Stomach (tissue), 19 donors: ENCODE measurements at places on chromosomes 1 and 21. TPM values are rescaled to one million over a fixed set of nuclear protein-coding genes. Genes with fewer than 3 reads are reported as not detected.

- DNase-seq, result no peak
Measured at GRCh38 chr21:42735944-42736343, 82.5 kb downstream of the PDE9A start.

- peak; percentile 31 for DNase-seq
Measured at GRCh38 chr1:167663002-167663772, 33.2 kb downstream of the RCSD1 start.

- peak; percentile 91 for DNase-seq
Measured at GRCh38 chr1:181630838-181631237, 147.5 kb downstream of the CACNA1E start.

DNA sequence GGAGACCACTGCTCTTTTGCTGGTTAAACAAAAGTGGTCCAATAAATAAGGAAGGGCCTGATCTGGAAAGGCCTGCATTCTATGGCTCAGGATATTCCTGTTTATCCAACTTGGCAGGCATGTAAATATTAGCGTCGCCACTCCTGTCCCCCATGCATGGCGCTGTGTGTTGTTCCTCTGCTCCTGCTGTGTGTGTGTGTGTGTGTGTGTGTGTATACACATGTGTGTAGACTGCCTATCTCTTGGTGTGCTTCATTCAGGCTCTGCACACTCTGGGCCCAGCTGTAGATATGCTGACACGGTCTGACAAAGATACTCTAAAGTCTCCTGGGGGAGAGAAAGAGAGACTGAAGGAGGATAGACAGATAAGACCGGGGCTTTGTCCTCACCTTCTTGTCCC, 6.8 kb downstream of the LMOD1 start:
- no peak for DNase-seq

DNA sequence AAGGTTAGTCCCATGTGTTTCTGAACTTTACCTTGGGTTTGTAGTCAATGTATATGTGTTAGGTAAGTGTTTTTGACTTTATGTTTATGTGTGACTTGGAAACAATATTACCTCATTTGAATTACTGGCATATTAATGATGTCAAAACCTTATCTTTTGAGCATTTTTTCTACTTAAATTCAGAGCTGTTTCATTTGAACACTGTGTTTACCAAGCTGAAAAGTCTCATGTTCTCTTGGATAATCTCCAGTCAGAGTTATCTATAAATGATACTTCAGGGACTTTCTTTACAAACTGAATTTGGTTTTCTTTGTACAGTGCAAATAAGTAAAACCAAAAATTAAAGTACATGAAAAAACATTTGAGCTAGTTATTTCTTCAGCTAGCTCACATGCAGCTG, 30.0 kb downstream of the ADAMTS1 start:
- peak; percentile 41 for DNase-seq

DNA sequence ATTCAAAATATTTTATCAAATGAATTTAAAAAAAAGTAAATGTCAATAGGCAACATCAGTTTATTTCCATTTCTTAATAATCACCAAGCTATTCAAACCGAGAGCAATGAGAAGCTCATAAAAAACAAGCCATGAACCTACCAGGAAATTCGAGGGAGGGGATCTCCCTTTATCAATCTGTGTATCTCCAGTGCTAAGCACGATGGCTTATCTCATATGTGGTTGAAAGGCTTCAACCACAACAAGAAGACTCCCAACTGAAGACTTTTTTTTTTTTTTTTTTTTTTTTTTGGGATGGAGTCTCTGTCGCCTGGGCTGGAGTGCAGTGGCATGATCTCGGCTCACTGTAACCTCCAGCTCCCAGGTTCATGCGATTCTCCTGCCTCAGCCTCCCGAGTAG, 833.3 kb downstream of the USP25 start:
- DNase-seq, result no peak

DNA sequence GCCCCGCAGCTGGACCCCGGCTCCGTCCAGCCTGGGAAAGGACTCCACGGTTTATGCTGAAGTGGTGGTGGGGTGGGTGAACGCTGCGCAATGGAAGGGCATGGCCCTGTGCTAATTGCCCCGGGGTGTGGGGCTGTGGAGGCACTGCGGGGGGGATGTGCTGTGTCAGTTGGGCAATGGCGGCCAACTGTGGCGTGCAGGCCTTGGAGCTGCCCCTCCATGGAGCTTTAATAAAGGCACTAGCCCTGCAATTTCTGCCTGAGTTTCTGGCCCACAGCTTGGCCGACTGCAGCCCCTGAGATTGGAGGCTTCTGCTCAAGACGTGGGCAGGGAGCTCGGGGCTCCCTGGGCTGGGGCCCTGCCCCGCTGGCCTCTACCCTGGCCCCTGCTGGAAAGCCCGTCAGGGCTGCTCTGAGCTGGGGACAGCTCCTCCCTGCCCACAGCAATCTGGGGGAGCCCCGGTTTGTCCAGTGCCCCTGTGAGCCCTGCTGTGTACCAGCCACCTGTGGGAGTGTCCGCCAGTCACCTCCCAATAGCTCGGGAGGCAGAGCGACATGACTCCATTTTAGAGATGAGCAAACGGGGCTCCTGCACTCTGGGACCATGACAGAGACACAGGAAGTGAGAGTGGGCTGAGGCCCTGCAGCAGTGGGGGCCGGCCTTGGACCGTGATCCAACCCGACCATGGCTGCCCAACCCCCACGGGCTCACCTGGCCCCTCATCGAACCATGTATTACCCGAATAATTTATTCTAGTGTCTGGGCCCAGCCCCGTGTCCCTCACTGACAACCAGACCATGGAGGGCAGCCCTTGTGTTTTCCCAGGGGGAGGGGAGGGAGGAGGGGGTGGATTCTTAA, 8.7 kb upstream of the TNFRSF14 start:
- no peak for DNase-seq

DNA sequence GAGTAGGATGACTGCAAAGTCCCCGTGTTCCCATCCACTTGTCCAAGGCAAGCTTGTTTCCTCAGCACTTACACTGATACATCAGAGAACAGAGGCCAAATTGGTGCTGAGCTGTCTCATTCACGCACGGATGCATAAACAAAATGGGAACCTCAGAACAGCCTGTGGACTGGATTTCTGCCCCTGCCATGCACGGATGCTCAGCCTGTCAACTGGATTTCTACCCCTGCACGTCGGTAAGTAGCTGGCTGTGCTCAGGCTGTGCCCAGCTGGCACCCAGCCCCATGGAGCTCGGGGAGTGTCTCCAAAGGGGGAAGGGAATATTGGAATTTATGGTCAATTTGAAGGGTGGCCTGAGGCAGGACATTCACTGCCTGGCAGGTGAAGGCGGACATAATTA, 40.8 kb upstream of the TMPRSS2 start:
- peak; percentile 18 for DNase-seq

DNA sequence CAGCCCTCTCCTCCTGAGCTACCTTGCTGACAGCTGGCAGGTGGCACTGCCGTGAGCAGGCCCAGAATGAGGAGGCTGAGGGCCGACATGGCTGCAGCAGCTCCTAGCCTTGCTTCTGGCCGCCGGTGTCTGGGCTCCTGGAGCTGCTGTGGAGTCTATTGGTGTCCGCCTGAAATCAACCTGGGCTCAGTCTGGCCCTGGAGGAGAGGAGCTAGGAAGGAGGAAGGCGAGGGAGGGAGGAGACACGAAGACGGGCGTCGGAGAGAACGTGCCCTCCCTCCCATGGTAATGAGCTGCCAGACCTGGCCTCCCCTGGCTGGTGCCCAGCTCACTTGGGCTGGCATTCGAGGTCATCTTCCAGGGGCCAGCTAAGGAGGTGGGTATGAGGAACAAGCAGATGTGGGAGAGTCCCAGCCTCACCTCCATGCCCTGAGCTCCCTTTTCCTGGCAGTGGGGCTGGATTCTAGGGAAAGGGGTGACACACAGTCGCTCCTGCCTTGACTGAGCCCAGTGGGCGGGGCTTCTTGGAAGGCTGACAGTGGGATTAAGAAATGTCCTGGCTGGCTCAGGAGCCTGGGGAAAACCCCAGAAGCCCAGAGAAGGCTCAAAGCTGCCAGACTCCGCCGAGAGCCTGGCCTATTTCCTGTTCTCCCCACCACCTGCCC, at the start of gene PDZK1IP1:
Gene PDZK1IP1, minus strand, starts transcription at position 193 of the 665 bp plus-strand sequence. Its CDS starts 104 bp downstream, at position 89.
- DNase-seq, result peak; percentile 96

- DNase-seq, result no peak
Measured at GRCh38 chr1:229778794-229779193, 152.7 kb downstream of the URB2 start.

GRCh38 chr1:236465959-236466303, 57.9 kb upstream of the LGALS8 start:
- DNase-seq, result no peak

- peak; percentile 32 for DNase-seq
Measured at GRCh38 chr1:60867782-60868181, 214.6 kb upstream of the NFIA start.

GRCh38 chr21:24127651-24128050, 1479.6 kb downstream of the MRPL39 start:
- no peak for DNase-seq

GRCh38 chr1:176448340-176448739, 14.6 kb upstream of the PAPPA2 start:
- no peak for DNase-seq

- peak; percentile 87 for DNase-seq
Measured at GRCh38 chr1:164950541-164950986, 391.6 kb downstream of the PBX1 start.

DNA sequence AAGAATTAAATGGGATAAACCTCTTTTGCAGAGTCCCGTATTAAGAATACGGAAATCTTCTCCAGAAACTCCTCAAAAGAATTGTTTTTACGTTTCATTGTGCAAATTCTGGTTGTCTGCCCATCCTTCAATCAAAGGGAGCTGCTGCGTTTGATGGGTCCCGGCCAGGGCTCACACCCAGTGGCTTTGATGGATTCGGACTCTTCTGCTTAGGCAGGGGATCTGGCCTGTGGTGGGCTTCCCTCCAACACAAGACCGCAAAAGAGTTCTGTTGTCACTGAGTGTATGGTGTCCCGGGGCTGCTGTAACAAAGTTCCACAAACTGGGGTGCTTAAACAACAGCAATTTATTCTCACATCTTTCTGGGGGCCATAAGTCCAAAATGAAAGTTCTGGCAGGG, 402.0 kb downstream of the PCP4 start:
- DNase-seq, result no peak

DNA sequence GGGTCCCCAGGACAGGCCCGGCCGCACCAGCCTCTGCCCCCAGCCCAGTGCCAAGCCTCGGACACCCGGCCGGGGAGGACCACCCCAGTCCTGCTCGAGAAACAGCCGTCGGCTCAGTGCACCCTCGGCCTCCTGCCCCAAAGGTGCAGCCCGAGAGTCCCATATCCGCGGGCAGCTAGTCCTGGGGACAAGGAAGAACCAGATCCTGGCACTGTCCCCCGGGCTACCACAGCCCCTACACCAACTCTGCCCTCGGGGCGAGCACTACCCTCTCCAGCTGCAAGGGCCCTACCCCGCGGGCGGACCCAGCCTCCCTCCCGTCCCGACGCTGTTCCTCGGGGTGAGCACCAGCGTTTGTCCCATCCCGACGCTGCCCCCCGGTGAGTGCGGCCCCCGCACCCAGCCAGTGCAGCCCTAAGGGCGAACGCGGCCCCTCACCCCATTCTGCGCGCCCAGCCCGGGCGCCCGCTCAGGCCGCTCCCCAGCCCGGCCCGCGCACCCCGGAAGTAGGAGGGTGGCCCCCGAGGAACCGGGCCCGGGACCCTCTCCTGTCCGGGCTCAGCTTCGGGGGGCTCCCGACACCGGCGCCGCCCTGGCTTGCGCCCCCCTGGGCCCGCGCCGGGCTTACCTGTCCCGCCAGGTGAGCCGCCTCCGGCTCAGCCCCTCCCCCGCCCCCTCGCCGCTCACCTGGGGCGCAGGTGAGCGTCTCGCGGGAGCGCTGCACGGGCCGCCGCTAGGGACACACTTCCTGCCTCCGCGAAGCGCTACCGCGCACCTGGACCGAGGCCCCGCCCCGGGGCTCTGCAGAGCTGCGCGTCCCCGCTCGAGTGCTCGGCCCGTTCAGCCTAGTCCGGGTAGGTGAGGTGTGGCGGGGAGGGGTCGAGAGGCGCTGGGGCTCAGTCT, at the start of gene KDF1:
Gene KDF1, minus strand, starts transcription at position 747 of the 903 bp plus-strand sequence. CDS start 8,088 bp downstream, outside the sequence.
- peak; percentile 92 for DNase-seq

The TTC24 gene
- not detected for total RNA-seq

The EPHA2 gene
- total RNA-seq, result 200 TPM

The SFN gene
- total RNA-seq, result 33.2 TPM

The NUDT4B gene
- total RNA-seq, result not detected

The TMEM52 gene
- not detected for total RNA-seq

The G0S2 gene
- 75.2 TPM for total RNA-seq

The OR2AK2 gene
- not detected for total RNA-seq

The FCAMR gene
- total RNA-seq, result not detected
